ENCODE measurements at places on chromosomes 16 and 17. TPM values are rescaled to one million over a fixed set of nuclear protein-coding genes. Genes with fewer than 3 reads are reported as not detected.

Gene KIF2B
- total RNA-seq = not detected

Gene GALR2
- not detected for total RNA-seq

Gene DLG4
- 3.1 TPM for total RNA-seq

Gene NT5M
- total RNA-seq = 4.6 TPM

Gene TBC1D3G
- not detected for total RNA-seq

Gene RGS11
- total RNA-seq = 0.45 TPM

Gene KRTAP1-1
- 9.9 TPM for total RNA-seq

Gene GCGR
- 0.52 TPM for total RNA-seq

Gene WNT9B
- total RNA-seq = 5.4 TPM

Gene DOC2B
- 1.8 TPM for total RNA-seq

- DNase-seq = peak; percentile 74
Measured at GRCh38 chr17:78107976-78108725, 20.4 kb downstream of the TMC6 start.

- no peak for DNase-seq
Measured at GRCh38 chr17:12867726-12868125, 78.4 kb downstream of the ARHGAP44 start.

- DNase-seq = no peak
Measured at GRCh38 chr16:46785076-46785845, 37.1 kb upstream of the MYLK3 start.

DNA sequence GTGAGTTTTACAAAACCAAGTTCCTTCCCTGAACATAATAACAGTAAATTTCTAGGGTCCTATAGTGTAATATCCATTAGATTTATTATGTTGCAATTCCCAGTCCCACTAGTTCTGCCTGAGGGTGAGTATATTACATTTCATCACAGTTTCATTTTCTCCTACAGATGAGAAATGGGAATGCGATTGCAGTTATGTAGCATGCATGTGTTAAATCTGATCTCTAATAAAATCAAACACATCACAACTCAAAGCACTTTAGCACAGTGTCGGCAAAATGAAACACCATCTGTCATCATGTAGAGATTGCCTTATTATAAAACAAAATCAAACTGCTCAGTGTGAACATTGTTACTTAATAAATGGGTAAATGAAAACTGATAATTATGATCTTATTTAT is 180.5 kb upstream of the TOX3 start:
- no peak for DNase-seq

DNA sequence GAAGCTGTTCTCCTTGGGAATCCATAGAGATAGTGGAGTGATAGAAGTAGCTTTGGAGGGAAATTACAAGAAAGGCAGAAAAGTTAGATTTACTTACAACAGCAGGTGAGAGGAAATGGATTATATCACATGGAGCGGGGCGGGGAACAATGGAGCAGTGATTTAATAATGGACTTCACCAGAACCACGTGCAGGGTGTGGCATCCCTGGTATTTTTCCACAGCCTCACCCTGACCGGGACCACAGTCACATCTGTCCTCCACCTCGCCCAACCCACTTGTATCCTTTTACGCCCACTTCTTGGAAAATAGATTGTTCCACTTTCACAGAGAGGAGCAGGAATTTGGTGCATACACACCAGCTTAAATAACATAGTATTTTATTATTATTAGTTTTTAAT is 15.9 kb upstream of the CYB5B start:
- no peak for DNase-seq

- no peak for DNase-seq
Measured at GRCh38 chr16:78117391-78117790, 17.9 kb downstream of the WWOX start.

- no peak for DNase-seq
Measured at GRCh38 chr17:77347544-77347943, 206.8 kb downstream of the SEC14L1 start.

GRCh38 chr17:50798424-50799288 is 31.3 kb upstream of the ANKRD40CL start:
- DNase-seq = no peak

GRCh38 chr16:10558746-10559641 is 21.4 kb downstream of the EMP2 start:
- peak; percentile 85 for DNase-seq

DNA sequence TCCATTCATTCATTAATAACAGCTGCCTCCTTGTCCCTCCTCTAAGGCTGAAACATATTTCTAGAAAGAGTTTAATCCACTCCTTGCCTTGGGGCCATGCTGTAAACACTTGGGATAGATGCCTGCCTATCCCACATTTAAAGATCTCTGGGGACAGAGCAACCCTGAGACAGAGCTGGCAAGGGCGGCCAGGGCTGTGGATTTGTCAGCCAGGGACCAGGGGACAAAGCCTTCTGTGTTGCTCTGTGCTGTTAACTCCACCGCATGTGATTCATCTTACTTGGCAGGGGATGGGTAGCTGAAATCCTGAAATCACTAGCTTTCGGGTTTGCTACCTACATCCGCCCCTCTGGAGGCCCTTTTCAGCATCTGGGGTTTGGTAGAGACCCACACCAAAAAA is 392.9 kb downstream of the SLC39A11 start:
- no peak for DNase-seq

DNA sequence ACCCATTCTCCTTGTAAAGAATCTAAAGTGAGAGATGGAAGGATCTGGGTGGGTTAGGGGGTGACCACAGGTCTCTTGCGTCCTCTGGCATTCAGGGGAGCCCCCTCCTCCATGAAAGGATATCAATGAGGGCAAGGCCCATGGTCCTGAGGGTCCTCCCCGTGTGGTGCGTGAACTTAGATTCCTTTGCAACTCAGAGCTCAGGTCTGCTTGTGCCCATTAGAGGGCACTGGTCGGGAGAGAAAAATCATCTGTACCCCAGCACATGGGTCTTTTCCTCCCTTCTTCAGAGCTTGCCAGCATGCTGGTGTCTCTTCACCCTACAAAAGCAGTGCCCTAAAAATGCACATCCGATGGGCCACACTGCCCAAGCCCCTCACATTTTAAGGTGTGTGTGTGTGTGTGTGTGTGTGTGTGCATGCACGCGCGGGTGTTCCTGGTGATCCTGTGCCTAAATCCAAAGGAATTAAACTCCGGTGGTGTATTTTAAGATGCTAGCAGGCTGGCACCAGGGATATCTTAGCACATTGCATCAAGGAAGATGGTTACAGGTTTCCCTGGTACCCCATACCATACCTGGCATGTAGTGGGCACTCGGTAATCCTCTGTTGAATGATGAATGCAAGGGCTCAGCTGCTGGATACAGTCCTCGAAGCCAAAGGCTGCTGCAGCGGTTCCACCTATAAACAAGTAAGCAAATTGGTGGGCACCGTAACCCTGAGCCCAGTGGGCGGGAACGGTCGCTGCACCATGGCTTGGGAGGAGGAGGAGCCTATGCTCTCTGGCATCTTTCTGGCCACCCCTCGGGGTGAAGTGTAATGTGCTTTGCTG is 4.7 kb downstream of the C1QTNF1 start:
- peak; percentile 49 for DNase-seq

DNA sequence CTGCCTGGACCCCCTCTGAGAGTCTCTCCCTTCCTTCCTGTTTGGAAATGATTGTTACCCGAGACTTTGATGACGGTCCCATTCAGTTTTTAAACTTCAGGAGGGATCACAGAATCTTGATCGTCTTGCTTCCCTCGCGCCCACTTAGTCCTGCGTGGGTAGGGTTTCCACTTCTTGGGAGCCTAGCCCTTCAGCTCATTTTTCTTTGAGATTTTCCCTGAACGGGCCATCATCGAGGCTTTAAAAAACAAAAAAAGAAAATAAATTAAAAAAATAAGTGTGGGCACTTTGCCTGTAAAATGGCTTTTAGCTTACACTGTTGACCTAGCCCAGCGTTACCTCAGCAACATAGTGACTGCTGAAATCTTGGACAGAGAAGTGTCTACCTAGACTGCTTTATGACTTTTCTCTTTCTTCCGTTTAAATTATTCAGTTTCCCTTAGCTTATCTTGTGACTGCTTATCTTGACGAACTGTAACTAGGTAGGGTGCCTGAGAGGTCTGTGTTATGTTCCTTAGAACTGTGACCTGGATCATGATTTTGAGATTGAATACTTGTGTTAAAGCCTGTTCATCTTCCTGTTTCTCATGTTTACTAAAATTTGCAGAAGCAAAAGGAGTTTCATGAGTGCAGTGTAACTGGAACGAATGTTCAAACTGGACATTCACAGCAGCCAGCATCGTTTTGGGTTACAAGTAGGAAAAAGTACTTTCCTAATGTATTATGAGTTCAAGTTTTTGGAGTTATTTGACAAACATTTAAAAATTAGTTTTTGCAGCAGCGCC is 874 bp downstream of the WWP2 start:
- DNase-seq = no peak

GRCh38 chr17:47077576-47077975 is 98.5 kb upstream of the RPRML start:
- no peak for DNase-seq

GRCh38 chr17:67672592-67673335 is 45.0 kb upstream of the NOL11 start:
- DNase-seq = no peak

DNA sequence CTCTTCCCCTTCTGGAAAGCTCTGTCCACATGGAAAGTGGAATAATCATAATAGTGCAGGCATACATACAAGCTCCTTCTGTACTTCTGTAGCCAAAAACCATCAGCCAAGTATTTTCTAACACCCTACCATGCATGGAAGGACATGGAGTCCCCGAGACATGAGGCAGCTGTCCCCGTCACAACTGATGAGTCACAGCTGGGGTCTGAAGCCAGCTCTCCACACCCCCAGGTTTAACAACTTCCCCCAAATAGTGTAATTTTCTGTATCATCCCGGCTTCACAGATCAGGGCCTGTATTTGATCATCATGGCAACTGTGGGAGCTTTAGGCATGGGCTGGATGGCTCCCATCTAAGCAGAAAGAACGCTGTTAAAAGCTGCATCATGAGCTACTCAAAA is 16.6 kb downstream of the C16orf96 start:
- DNase-seq = no peak

DNA sequence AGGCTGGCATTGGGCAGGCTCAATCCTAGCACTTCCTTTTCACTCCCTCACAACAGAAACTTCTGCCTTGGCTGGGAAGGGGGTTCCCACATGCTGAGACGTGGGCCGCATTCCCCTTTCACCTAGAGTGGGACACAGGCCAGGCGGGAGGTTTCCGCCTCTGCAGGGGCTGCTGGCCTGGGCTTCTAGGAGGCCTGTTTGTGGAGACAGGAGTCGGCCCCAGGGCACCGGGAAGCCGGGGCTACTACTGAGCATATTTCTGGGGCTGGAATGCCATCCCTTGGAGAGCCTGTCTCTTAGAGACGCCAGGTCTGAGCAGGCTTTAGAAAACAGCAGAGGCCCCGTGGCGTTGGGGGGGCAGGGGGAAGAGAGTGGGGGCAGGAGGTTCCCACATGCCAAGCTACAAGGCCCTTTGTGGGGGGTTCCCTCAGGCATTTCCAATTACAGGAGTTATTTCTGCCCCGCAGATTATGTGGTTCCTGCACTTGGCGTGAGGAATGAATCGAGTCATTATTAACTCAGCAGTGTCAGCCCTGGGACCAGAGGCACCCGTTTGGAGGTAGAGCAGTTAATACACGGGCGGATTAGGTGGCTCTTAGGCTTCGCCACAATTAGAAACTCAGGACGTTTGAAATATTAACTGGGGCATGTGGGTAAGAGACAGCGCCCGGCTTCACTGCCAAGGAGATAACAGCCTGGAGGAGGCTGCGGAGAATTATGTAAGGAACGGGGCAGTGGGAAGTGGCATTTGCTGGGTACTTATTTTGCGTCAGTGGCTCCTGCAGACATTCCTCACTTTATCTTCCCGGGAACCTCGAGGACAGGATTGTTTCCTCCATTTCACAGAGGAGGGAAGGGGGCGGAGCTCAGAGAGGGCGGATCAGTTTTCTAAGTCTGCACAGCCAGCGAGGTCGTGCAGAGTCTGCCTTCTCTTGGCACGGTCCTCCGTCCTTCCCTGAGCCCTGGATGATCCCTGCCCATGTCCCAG is 162.5 kb downstream of the MAF start:
- no peak for DNase-seq

Data from suprapubic skin (tissue), 4 donors.